CD4-positive, alpha-beta T cell treated with Interleukin-21 for 1 hour (primary cell): ENCODE measurements at places on chromosomes 2 and 18.

DNA sequence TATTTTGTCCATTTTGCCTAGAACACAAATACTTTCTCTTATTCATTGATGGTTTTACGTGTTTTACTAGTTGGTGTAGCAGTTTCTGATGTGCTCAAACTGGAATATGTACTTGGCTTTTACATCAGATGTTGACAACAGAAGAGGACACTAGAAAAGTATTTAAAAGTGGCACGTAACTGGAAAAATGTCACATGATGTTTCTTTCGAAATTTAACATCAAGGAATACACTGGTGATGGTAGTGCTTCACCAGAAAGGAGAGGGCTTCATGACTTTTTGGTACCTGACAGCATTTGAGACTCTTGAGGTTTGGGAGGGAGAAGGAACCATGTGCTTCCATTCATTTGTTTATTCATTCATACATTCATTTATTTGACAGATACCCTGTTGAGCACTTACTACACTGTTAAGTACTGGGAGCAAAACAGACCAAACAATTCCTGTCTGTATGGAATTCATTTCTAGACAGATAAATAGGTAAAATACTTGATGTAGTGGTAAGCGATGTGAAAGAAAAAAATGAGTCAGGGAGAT is 1.5 kb downstream of the GIGYF2 start:
- no peak for DNase-seq

- no peak for DNase-seq
Observed at GRCh38 chr18:47912343-47912742, 18.1 kb downstream of the SMAD2 start.

- DNase-seq = no peak
Observed at GRCh38 chr2:187224989-187225388, 223.1 kb downstream of the CALCRL start.

DNA sequence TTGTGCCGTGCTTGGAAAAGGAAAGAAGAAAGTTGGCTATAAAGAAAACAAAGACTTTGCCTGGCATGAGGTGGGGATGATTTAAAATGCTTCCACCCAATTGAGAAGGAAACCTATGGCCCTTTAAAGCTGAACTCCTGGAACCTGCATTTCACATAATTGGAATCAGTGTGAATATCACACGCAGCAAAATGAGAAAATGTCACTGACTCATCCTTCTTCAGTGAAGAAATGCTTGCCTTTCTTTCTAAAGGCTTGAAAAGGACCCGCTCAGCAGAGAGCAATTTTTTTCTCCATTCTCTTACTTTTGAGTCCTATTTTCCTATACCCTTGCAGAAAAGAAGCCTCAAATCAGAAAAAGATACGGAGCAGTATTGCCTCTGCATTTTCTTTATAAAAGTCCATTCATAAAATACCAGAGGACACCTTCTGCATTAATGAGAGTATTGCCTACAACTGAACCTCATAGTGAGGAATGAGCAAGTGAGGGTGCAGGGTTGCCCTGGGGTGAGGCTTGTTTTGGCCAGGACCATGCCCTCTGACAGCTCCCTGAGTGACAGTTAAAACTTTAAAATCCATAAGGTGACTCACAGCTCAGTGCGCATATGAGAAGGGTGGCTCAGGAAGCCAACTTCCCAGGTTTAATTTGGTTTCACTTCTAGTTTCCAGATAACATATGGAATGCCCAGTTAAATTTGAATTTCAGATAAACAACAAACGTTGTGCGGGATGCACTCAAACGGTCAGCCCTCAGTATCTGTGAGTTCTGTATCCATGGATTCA is 191.9 kb upstream of the GYPC start:
- no peak for DNase-seq

DNA sequence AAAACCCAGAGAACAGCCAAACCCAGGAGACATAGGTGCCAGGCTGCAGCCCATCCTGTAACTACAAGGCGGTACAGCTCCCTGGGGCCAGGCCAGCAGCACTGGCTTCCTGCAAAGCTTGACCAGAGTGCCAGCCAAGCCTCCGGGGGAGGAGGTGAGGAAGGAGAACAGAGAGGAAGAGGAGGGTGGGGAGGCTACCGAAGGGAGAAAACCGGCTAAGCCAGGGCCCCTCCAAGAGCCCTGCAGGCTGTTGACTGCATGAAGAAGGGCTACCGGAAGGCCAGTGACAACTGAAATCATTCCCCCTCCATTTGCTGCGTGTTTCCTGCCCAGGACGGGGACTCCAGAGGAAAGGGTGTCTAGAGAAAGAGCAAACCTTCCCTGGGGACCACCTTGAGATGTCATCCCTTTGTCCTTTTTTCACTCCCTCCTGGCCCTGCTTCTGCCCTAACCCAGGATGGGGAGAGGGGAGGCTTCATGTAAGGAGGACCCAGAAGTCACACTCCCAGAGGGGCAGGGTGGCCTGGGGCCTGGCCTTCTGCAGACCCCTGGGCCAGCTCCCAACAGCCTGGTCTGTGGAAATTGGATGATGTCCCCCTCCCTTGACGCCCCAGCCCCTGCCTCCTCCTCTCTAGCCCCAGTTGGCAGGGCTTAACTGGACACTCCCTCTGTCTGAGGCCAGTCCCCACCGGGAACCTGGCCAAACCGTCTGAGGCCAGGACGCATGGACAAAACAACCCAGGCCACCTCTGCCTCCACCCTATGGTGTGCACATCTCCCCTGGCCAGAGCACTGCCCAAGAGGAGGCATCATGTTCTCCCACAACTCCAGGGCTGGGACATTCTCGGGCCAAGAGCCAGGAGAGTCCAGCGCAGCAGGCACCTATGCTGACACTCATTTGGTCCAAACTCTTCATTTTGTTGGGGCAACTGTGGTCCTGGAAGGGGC is 207.8 kb downstream of the CYP26B1 start:
- DNase-seq = no peak

GRCh38 chr2:121768143-121768755 is 12.8 kb downstream of the TSN start:
- DNase-seq = no peak

GRCh38 chr2:214575030-214575429 is 164.2 kb downstream of the VWC2L start:
- DNase-seq = no peak

- DNase-seq = no peak
Observed at GRCh38 chr2:56015711-56016115, 92.1 kb upstream of the EFEMP1 start.

- no peak for DNase-seq
Observed at GRCh38 chr2:108404784-108405397, 27.1 kb downstream of the SULT1C4 start.

- DNase-seq = no peak
Observed at GRCh38 chr2:52724585-52724984, 1043.0 kb upstream of the CHAC2 start.

GRCh38 chr2:190537765-190538164 is 3.2 kb upstream of the NEMP2 start:
- peak; percentile 45 for DNase-seq

- no peak for DNase-seq
Observed at GRCh38 chr2:85230679-85231467, 96.9 kb downstream of the TGOLN2 start.

DNA sequence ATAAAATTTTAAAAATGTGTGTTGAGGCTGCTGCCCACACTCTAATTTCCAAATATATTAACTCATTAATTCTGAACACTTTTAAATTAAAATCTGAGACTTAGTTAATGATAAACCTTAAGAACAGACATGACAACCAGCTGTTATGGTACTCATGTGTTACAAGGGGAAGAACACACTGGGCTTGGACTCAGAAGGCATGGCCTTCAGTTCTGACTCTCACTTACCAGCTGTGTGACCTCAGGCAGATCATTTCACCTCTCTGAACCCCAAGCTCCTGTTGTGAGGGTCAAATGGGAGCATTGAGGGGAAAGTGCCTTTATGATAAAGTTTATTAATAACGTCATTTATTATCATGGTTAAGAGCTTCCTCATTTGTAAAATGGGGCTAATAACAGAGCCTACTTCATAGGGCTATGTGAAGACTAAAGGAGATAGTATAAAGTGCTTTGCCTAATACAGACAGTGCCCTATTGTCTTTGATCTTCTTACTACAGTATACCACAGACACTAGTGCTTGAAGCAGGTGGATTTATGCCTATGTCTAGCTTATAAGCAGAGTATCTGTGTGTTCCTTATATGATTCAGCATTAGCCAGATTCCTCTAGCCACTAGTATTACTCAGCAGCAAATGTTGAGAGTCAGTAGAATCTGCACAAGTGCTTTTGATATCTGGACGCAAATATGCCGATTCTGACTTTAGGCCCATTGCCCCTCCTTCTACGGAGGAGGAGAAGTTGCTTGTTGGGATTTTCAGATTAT is 99.6 kb downstream of the SGPP2 start:
- no peak for DNase-seq

DNA sequence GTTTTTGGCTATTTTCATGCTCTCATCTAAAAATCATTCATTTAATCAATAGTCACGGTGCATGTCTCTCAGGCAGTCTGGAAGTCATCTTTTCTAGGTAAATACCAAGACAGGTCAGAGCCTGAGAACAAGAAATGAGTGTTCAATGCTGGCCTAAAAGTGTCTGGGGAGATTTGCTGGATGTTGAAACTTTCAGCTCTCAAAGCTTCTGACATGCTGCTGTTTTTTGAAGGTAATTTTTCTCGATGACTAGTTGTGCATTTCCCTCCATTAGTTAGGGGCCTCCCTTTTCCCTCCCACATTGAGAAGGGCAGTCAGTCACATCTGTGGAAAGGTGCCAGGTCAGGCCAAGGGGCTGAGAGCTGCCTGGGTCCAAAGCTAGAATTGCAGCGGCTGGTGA is 115.6 kb downstream of the LPIN1 start:
- no peak for DNase-seq

GRCh38 chr2:53670331-53670730 is 97.3 kb upstream of the CHAC2 start:
- no peak for DNase-seq

DNA sequence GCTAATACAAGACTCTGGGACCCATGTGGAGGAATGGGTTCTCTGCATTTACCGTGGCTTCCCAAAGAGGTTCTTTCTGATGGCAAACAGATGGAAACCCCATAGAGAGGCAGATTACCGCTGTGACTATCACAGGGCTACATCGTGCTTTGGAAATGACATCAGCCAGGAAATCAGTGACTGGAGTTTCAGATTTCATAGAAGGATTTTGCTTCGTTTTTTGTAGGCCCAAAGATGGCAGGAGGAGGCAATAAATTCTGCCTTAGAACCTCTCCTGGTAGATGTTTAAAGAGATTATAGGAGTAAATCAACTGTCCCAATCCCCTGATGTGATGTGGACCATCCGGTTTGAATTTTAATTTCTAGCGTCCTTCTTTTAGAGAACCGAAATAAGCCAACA is 214.1 kb downstream of the AGPS start:
- DNase-seq = no peak

DNA sequence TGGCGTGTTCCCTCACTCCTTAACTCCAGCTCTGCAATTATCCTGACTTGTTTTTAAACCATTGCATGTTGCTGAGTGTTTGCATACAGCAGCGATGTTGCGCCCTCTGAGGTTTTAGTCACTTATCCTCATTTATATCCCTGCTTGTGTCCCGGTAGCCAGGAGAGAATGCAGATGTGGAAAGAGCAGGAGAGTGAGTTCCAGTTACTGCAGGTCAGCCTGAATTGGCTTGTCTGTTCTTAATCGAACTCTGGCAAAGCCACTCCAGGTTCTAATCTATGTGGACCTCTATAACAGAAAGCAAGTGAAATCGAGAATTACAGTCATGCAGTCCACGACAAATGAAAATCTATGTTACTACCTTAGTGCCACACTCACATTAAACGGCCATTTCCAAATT is 295.1 kb upstream of the REV1 start:
- no peak for DNase-seq

GRCh38 chr2:161994761-161995520 is 79.1 kb downstream of the DPP4 start:
- DNase-seq = no peak

DNA sequence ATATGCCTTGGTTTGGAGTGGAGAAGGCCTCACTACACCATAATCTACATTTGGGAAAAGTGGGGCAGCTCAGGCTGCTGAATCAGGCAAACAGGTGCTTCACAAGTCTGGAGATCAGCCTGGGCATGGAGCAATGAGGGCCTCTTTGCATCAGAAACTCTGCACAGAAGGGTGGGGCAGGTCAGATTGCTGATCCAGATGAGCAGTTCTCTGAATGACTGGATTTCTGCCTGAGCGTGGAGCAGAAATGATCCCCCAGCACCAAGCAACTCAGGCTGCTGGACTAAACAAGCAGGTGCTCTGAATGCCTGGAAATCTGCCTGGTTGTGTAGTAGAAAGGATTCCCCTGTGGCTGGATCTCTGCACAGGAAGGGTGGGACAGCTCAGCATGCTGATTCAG is 605.3 kb upstream of the ZNF804A start:
- no peak for DNase-seq

DNA sequence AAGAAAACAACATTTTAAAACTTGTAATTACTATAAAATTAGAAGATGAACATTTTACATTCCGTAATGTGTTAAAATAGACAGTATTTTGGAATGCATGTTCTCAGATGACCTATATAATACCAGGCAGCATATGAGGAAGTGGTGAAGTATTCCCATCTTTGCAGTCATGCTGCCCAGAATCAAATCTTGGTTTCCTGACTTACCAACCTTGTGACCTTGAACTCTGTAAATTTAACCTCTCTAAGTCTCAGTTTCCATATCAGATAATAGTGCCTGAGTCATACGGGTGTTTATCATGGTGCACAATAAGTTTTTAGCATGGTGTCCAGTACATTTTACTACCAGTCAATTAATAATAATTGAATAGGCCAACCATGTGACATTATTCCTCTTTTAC is 7.3 kb upstream of the GALM start:
- no peak for DNase-seq

DNA sequence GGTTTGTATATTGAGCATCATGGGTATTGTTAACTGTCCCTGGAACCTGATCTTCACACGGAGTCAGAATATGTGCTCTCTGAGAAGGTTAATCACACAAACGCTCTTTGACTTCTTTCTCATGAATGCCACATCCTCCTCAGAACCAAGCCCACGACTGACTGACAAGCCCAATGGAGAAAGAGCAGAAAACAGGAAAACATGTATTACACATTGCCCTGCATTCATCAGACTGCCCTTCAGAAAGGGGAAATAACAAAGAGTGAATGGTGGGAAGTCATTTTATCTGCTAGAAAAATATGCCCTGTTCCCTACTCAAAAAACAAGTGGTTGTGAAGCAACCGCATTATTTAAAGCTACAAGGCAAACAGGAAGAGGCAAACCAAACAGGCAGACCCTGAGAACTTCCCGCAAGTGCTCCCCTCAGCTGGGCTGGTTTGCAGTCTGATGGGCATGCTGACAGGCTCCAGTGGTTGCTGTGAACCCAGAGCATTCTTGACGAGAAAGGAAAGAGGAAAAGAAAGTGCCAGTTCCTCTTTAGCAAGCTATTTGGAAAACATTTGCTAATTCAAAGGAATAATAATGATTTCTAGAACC is 172.9 kb upstream of the SETBP1 start:
- peak; percentile 51 for DNase-seq

GRCh38 chr2:144461308-144461766 is 58.6 kb downstream of the ZEB2 start:
- no peak for DNase-seq

DNA sequence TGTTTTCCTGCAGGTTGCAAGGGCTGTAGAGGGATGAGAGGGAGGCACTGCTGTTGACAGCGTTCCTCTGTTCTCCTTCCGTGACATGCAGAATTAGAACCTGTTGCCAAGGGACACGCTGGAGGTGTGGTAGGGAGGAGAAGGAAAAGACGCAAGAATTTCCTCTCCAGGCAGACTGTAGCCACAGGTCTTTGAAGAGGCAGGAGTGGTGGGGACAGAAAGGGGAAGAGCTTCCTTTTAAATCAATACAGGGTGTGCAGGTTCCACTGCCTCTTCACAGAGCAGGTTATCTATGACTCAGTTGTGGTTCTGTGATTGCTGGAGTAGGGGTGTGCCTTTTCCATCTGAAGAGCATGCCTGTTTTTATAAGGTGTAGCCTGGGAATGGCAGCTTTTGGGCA is 133.0 kb downstream of the WDSUB1 start:
- no peak for DNase-seq
